ENCODE measurements at places on chromosomes 12 and 14.

- DNase-seq = no peak
These were observed 135.4 kb upstream of the CLEC14A start for GRCh38 chr14:38391334-38391733.

GRCh38 chr12:53856132-53856531 lies 82.5 kb upstream of the HOXC13 start:
- no peak for DNase-seq

GRCh38 chr12:89364058-89364457 lies 11.8 kb upstream of the DUSP6 start:
- no peak for DNase-seq

- no peak for DNase-seq
These were observed 14.5 kb upstream of the PWP1 start for GRCh38 chr12:107670999-107671643.

DNA sequence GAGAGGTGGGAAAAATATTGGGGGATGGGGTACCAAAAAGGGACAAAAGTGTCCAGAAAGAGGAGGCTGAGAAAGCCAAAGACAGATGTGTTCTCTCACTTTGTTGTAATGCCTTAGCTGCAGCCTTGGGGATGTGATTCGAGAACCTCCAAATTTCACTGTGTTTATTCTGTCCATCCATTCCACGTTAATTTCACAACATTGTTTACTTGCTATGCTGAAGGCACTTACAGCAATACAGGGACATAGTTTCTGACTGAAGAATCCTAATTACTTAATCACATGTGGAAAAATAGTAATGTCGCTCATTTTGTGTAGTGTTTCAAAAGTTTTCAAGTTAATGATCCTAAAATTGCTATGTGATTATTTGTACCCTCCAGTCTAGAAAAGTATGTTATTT lies 146.2 kb upstream of the SLC38A2 start:
- no peak for DNase-seq

- peak; percentile 96 for DNase-seq
These were observed 23.6 kb upstream of the RPLP0 start for GRCh38 chr12:120224304-120225199.

DNA sequence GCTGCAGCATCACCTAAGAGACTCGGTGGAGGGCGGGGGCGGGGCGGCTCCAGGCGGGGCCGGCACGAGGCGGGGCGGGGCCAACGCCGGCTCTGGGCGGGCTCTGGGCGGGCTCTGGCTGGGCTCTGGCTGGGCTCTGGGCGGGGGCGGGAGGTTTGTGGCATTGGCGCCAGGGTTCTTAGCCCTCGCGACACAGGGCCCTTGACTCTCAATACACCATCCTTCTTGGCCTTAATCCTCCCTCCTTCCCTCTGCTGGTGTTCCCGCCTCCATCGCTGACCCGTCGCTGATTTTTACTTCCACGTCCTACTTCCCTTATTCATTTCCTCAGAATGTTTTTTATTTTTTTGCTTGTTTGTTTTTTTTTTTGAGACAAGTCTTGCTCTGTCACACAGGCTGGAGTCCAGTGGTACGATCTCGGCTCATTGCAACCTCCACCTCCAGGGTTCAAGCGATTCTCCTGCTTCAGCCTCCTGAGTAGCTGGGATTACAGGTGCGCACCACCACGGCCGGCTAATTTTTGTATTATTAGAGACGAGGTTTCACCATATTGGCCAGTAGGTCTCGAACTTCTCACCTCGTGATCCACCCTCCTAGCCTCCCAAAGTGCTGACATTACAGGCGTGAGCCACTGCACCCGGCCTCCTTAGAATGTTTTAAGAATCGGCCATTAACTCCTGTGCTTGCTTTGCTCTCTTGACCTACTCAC lies at the start of gene BLTP3B:
Gene BLTP3B, minus strand, starts transcription at position 24 of the 709 bp plus-strand sequence. CDS start 239 bp downstream, outside the sequence.
- peak; percentile 94 for DNase-seq

GRCh38 chr14:21804981-21805380 lies 131.4 kb upstream of the OR4E1 start:
- no peak for DNase-seq

DNA sequence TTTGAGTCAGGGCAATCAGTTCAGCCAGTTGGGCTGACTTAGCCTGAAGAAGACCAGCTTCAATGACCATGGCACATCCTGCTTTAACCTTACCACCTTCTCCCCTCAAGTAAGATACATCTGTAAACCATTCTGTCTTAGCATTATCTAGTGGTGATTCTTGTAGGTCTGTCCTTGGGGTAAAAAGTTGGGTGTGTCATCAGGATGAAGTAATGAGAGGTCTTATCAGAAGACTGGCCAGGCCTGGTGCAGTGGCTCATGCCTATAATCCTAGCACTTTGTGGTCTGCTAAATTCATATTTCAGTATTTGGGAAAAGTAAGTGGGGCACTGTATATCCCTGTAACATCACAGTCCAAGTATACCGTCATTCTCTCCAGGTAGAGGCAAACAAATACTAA lies 19.1 kb downstream of the SINHCAF start:
- DNase-seq = no peak

DNA sequence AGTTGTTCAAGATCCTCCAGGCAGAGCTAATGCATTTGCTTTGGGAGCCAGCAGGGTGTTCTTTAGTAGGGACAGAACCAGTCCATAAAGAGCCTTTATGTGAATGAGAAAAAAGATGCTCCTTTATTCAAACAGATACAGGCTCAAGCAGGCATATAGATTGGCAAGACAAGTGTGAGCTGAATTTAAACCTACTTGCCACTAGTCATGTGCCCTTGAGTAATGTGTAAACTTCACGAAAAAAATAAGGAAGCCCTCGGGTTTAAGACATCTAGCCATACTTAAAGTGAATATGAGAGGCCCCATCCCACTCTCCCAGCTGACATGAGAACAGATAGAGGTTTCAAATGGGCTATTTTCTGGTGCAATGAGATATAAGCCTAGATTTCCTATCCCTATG lies 43.1 kb upstream of the STRAP start:
- no peak for DNase-seq

DNA sequence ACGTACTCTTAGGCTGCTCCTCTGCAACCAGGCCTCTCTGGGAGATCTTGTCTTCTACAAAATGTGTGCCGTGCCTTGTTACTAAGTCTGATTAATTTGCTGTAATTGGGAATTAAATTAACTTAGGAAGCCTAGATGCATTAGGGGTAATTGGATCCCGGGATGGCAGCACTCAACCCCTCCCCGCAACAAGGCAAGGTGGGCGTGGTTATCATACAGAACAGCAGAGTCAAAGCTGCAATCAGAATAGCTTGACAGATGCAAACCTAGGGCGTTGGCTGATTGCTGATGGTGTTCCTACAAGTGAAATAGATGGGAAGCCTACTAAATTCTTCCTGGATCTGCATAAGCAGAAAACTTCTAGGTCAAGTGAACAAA lies 34.5 kb upstream of the NFYB start:
- DNase-seq = no peak

DNA sequence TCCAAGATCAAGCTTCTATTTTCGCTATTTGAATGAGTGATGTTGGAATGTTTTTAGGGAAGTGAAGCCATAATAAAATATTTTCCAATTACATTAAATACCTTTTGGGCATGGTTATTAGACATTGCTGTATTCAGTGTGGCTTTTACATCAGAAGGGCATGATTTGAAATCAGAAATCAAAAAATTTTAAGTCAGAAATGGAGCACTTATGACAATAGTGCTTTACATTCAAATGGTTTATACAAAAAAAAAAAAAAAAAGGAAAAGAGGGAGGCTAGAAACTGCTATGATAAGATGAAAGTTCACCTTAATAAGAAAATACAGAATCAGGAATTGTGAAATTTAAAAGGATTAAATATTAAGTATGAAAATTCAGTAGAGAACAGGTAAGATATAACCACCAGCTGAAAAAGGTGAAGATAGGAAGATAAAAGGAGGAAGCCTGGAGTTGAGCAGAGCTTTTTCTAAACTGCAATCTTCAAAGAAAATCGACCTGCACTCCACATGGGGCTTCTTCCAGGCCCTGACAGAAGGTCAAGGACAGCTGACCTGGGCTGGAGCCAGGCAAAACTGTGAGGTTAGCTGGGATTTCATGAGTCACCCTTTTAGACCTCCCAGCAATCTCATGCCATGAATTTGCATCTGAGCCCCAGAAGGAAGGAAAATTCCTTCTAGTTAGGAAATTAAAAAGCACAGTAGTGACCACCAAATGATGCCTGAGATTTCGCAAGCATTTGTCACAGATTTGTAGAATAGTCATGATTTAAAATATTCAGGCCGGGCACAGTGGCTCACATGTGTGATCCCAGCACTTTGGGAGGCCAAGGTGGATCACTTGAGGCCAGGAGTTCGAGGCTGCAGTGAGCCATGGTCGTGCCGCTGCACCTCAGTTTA lies 23.4 kb upstream of the BMP4 start:
- DNase-seq = no peak

GRCh38 chr14:100680439-100681051 lies 46.1 kb upstream of the DLK1 start:
- no peak for DNase-seq

GRCh38 chr14:67859169-67859749 lies 39.7 kb downstream of the RAD51B start:
- no peak for DNase-seq

DNA sequence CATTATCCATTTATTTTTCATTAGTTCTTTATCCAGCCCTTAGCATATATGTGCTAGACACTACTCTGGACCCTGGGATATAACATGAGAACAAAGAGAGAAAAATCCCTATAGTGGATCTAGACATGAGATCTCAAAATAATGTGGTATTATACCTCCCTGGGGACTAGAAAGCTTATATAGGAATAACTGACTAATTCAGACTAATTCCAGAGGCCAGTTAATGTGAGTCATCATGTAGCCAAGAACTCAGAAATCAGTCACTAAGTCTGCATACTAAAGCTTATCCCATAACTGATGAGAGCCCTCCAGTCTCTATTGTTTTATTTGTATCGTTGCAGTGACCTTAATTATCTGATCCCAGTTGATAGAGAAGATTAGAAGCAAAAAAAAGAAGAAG lies 267.1 kb upstream of the RGS6 start:
- no peak for DNase-seq

GRCh38 chr14:101774814-101775213 lies 13.3 kb downstream of the PPP2R5C start:
- no peak for DNase-seq

- no peak for DNase-seq
These were observed 96.1 kb downstream of the ZFC3H1 start for GRCh38 chr12:71567537-71567936.

GRCh38 chr14:57865403-57866198 lies at the start of gene SLC35F4:
Gene SLC35F4 (minus strand): TSS chr14:57866092.
- peak; percentile 46 for DNase-seq

GRCh38 chr14:80718940-80719339 lies 222.6 kb downstream of the CEP128 start:
- DNase-seq = no peak

DNA sequence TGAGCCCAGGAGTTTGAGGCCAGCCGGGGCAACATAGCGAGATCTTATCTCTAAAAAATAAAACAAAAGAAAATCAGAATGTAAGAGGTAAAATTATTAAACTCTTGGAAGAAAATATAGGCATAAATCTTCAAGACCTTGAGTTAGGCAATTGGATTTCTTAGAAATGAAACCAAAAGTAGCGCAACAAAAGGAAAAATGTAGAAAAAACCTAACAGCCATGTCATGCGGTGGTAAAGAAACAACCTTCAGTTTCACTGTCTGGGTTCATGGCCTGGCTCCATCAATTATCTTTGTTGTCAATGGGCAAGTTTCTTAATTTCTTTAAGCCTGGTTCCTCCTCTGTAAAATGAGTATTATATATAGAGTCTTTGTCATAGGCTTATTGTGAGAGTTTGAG lies 5.6 kb upstream of the GCH1 start:
- no peak for DNase-seq

DNA sequence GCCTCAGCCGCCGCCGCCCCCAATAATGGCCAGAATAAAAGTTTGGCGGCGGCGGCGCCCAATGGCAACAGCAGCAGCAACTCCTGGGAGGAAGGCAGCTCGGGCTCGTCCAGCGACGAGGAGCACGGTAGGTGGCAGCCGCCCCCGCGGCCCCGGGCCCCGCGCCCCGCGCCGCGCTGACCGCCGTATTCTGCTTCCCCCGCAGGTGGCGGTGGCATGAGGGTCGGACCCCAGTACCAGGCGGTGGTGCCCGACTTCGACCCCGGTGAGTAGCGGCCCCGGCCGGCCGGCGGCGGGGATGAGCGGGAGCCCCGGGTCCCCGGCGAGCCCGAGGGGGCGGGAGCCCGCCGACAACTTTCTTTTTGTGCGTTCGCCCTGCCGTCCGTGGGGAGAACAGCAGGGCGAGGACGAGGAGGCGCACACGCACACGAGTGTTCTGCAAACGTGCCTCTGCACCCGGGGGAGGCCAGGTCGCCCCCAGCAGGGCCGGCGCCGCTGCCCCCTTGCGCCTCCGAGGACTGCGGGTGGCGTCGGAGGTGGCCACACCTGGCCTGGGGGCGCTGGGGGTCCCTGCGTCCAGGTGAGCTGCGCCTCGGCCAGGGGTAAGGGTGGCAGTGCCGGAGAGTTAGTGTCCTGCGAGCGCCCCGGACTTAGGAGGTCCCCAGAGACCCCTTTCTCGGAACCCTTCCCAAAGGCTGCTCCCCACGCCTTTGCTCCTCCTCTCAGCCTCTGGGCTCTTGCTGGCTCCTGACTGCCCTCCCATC lies 794 bp downstream of the RCOR1 start:
- peak; percentile 33 for DNase-seq

DNA sequence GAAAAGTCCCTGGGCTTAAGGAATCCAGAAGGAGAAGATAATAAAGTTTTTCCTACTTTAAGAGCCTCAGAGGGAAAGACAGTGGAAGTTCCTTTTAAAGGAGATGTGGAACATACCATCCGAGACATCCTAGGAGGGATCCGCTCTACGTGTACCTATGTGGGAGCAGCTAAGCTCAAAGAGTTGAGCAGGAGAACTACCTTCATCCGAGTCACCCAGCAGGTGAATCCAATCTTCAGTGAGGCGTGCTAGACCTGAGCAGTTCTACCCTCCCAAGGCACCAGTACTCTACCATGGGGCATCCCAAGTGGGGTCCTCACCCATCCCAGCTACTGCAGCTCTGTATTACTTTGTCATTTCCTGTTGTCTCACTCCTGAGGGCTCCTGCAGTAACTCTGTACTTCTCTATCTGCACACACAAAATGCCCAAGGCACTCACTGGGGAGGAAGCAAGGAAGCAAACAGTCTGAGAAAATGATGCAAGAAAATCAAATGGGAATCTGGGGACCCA lies 3.8 kb downstream of the TINF2 start:
- DNase-seq = no peak

DNA sequence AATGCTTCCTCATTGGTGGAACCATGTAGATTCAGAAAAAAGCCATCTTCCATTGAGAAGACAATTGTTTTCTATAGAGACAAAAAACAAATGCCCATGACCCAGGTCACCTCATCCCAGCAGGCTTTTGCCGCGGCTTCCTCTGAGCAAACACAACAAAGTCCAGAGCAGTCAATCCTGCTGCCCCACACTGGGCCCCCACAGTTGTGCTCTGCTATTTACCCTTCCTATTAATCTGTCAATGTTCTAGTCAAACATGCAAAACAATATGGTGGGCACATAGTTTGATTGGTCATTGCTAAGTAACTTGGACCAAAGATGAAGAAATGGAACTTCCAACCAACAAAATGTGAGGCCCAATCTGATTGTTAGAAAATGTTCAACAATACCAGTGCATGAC lies 20.7 kb downstream of the C12orf42 start:
- DNase-seq = no peak
